Stimulated activated CD4-positive, alpha-beta T cell treated with anti-CD3 and anti-CD28 coated beads, Interleukin-1b, Interleukin-23, amount 100 ng/mL, for 4 hours (primary cell): ENCODE measurements at places on chromosomes 4 and X.

DNA sequence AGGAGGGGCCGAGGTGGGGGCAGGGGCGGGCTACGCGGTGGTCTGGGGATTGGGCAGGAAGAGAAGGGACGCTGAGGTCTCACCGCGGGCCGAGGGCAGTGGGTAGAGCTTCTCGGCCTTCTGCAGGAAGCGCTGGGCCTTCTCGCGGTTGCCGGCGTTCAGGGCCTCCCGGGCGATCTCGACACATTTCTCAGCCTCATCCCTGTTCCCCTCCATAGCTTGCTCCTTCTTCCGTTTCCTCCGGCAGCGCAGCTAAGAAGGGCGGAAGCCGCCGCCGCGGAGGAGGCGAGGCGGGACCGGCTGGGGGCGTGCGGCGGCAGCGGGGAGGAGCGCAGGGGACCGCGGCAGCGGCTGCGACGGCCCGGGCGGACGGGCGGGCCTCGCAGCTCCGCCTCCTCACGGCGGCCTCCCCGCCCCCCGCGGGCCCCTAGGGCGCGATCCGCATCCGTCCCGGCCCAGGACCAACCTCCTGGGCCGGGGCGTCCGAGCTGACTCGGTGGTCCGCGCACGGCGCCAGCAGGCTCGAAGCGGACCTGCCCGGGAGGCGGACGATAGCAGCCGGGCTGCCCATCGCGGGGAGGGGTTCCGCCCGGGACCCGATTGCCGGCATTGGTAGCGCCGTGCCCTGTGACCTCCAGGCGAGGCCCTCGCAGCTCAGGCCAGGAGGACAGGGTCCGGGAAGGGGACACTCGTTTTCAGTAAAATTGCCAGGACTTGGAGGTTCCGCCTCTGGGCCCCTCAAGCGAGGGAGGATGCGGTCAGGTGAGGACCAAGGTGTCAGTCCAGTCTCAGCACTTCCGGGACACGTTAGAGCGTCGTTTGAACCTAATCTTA, at the start of gene DNAJB14:
DNAJB14 (minus strand) TSS at position 263 of the 834 bp plus-strand sequence; CDS start at position 216, 47 bp downstream.
- DNase-seq: peak; percentile 79

- DNase-seq: no peak
Measured at GRCh38 chr4:173247321-173247720, 78.7 kb downstream of the GALNT7 start.

DNA sequence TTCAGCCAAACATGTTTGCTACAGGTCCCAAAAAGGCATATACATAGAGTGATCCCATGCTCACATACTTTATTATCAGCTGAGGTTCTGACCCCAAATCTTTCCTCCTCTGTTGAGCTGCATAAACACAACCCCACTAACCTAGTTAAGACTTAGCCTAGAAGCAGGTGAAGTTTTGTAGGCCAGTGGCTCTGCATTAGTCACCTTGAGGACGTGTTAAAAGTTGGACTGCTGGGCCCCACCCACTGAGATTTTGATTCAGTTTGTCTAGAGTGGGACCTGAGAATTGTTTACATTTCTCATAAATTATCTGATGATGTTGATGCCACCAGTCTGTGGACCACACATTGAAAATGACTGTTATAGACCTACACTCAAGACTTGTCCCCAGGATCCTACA, 43.8 kb upstream of the GAB1 start:
- DNase-seq: no peak

DNA sequence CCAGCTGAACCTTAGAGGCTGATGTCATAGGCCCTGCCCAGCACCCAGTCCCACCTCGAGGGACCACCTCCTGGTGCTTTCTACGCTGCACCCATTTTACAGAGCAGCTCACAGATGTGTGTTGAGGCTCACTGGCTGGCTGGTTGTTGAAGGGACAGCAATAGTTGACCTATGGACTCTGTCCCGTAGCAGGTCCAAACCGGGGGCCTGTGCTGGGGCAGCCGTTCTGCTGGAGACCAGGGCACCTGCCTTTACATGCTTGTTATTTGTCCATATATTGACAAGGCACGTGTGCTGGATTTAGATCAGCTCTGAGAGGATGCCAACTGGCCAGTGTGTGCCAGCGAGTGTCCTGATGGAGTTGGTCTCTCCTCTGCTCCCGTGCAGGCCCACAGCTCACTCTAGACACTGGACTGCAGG, 58.1 kb downstream of the TNIP2 start:
- DNase-seq: no peak

DNA sequence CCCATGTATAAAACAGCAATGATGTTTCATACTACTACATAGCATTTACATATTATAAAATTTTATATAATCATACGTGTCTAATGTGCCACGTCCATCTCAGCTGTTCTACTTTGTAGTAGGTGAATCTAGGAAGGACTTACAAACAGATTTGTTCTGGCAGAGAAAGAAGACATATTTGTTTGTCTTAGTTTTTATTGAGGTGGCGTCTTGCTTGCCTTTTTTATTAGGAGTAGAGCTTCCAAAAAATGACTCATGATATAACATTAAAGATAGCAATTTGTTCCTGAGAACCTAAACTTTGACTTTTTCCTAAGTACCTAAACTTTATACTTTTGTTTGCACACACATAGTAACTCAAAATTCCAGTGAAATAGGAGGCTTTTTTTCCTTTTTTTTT, 64.6 kb downstream of the CLDN22 start:
- DNase-seq: no peak

DNA sequence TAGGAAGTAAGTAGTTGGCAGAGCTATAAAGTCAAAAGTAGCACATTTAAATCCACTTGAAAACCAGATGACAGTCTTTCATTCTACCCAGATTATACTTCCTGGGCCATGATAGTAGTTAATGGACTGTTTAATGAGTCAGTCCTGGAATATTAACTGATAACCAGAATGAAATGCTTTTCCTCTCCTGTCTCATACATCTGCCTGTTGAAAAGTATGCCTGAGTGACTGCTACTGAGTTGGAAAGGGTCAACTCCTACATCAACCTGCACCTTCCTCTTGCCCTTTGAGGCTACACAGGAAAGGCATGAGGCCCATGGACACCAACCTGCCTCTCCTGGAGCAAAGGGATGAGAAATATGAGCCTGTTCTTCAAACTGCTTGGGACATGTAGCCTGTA, 36.0 kb upstream of the COX7B2 start:
- no peak for DNase-seq

DNA sequence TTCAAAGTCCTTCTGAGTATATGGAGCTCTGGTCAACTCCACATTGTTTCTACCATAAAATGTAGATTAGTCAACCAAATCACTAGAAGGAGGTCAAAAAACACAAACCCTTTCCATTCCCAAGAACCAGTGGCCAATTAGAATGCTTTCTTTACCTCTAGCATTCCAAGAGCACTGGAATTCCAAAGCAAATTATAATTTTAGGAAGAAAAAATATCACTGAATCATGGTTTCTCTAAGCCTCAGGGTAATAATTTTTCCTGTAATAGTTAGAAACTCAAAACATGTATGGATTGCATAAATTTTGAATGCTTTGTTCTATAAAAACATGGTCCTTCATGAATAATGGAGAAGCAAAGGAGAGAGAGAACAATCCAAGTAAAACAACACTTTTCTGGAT, 39.5 kb downstream of the LEF1 start:
- no peak for DNase-seq

- DNase-seq: no peak
Measured at GRCh38 chr4:78235800-78236199, 178.7 kb downstream of the FRAS1 start.

GRCh38 chr4:26490111-26490959, at the start of gene CCKAR:
TSS of gene CCKAR (minus strand) at chr4:26490484. CDS start at chr4:26490267, 217 bp downstream.
- no peak for DNase-seq

DNA sequence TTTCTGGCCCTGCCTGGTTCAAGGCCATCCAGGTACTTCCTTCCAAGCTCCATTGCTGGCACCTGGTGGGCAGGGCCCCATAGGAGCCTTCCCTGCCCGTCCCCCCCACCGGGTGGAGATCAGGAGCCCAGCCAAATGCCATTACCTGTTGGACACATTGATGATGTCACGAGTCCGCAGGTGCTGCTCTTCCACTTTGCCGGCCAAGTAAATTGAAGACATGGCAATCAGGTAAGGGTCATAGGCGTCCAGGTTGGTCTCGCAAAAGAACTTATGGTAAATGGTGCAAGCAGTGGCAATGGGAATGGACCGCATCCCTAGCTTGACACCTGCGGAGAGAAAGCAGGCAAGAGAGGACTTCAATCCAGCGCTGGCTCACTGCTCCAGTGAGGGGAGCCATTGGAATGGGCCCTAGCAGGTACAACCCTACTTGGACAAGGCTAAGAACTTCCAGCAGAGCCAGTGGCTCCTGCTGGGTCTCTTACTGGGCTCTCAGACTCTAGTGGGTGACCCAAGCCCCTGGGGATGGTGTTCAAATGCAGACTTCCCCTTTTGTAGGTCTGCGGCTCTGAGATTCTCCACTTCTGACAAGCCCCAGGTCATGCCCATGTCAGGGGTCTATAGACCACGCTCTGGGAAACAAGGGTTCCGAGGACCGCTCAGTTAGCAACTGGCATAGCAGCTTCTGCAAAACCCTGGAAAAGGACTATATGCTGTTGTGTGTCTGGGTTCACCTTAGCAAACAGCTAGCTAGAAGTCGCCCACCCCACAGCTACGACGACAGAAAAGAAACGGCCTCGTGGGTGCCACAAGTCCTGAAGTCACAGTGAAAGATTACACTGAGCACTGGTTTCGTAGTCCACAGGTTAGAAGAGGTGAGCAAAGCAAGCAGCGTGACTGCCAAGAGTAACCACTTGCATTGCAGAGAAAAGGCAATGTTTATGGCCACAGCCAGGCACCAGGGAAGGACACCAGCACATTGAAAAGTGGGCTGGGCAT, 2.8 kb downstream of the CCNQ start:
- no peak for DNase-seq

GRCh38 chr4:98599617-98600205, 58.7 kb downstream of the TSPAN5 start:
- no peak for DNase-seq

DNA sequence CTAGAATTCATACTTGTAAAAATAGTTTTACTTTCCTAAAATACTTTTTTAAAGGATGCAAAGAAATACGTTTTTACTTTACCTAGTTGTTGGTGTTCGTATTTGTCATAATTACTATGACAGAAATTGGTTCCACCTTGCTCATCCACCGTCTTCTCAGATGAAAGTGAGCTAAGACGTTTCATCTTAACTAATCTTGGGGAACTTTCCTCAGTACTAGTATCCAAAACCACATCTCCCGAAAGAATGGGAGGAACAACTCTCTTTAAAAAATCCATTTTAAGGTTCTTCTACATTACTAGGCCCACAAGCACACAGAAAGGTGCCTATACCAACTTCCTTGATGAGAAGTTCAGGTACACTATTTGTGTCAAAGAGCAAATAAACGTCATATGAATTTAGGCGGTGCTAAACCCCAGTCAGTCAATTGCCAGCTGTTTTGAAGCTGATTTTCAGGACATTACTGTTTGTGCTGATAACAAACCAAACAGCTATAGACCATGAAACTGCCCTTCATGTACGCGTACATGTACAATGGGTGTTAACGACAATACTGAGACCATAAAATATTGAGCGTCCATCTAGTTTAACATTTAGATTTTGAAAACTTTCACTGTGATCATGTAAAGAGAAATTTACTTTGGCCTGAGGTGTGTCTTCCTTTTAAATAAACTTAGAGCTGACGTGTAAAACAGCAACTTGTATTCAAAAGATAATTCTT, 99.1 kb downstream of the FRYL start:
- no peak for DNase-seq

GRCh38 chrX:149877157-149877556, 3.8 kb upstream of the MAGEA8 start:
- DNase-seq: no peak

- no peak for DNase-seq
Measured at GRCh38 chrX:153349952-153350351, 16.0 kb downstream of the ZNF275 start.

DNA sequence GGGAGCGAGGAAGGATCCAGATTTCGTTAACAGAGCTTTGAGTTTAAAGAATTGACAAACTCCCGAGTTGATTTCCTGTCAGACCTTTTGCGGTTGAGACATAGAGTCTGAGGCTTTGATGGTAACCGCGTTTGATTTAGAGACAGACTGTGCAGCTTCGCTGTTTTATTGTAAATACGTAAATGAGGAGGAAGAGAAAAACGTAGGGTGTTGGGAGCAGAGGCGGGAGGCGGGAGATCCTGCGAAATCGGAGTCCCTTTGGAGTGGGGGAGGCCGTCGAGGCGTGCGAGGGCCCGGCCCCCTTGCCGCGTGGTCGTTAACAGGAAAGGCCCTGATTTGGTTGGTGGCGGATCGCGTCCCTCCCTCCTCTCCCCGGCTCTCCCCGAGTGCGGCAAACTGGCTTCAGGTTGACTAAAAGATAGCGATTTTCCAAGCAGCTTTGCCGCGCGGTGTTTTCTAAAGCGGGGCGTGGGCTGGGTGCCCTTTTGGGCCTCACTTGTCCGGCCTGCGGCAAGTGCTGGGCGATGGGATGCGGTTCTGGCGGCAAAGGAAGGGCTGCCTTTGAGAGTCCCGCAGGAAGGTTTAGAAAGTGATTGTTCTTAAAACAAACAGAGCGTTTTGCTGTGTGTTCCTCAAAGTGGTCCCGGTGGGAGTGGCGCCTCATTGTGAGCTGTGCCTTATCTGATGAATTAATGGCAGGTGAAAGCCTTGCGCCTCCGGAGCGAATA, 857 bp downstream of the SCML1 start:
- DNase-seq: peak; percentile 15

- no peak for DNase-seq
Measured at GRCh38 chr4:186807808-186808629, 84.4 kb upstream of the FAT1 start.

- no peak for DNase-seq
Measured at GRCh38 chr4:150001815-150002214, 76.4 kb upstream of the DCLK2 start.

- no peak for DNase-seq
Measured at GRCh38 chr4:38320343-38320695, 343.7 kb upstream of the KLF3 start.

DNA sequence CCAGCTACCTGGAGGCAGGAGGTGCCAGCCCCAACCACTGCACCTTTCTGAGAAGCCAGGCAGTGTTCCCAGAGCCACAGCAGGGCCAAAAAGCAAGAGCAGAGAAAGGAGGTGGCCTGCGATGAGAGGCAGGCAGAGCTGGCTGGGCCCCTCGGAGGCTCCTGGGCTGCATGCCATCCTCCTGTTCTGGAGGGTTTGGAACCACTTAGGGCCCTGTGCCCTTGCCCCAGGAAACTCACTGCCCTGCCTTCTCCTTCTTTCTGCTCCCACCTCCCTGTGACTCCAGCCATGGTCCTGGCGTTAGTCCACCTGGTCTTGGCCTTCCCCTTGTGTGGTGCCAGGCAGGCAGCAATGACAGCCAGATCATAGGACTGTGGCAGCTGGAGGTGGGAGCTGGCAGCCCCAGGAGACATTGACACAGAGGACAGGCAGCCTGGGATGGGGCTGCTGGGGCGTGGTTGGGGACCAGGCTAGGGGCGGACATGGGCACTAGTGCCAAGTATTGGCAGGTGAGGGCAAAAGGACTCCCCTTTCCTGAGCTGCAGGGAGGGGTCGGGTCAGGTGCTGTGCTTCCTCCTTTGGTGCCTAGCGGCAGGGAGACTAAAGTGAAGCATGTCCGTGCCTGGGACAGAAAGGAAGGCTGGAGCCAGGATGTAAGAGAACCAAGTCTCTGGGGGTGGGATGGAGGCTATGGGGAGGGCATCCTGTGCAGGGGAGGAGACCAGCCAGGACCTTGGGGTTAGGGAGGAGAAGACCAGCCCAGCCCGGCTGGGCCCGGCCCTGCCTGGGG, 1.4 kb downstream of the APLN start:
- no peak for DNase-seq
